DMS79 (cell line): ENCODE measurements at places on chromosomes 6 and 20.

GRCh38 chr6:7138921-7139358 is 31.2 kb downstream of the RREB1 start:
- no peak for DNase-seq

GRCh38 chr20:1291191-1291741 is 25.2 kb downstream of the SNPH start:
- no peak for DNase-seq

- DNase-seq = no peak
Measured at GRCh38 chr6:3524456-3524855, 67.6 kb upstream of the SLC22A23 start.

GRCh38 chr20:51338692-51339440 is 203.7 kb downstream of the NFATC2 start:
- DNase-seq = no peak

DNA sequence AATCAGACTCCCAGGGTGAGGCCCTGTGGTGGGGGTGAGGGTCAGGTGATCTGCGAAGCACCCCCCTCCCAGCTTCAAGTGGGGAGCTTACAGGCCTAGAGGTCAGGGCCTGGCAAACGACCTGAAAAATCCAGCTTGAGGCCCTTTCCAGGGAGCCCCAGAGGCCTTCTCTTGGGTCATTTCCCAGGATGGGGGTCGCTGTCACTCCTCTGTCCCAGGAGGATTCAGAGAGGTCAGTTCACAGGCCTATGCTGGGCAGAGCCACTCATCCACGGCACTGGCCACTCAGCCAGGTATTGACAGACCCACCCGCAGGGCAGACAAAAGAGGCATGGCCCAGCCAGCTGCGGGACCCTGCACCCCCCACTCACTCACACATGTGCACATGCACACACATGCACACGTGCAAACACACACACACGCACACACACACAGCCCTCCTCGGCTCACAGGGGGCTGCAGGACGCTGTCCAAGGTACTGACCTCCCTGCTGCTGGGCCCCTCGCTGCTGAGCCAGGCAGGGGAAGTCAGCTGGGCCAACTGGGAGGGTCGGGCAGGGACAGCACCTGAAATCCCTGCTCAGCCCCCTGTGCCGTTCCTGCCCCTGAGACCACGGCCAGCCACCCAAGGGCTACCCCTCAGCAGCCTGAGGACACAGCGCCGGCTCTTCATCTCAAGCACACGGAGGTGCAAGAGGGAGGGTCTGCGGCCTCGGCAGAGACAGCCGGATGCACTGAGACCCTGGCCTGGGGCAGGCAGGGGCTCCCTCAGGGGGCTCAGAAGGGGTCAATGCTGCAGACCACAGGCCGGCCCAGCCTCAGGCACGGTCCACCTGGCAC is 113.8 kb downstream of the TAF4 start:
- no peak for DNase-seq
